ELR (cell line): ENCODE measurements at places on chromosomes 3 and 15.
A peak's percentile ranks its signal among the peaks of the same experiment; 100 is the strongest.

DNA sequence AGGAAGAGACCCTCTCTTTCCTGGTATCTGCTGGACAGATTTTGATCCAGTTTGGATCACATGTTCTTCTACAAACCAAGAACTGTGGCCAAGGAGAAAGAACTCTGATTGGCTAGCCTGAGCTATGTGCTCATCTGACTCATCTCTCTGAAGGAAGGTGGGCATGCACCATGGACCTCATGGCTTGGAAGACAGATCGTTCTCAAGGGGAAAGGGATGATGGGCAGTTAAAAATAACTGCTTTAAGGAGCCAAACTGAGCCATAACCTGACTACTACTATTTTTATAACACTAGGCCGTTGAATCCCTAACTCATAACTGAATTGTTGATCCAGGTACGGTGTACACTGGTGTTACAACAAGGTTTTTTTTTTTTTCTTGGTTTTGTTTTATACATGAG, 112.4 kb downstream of the B3GALNT1 start:
- no peak for DNase-seq

GRCh38 chr3:83500422-83500821, 1458.4 kb upstream of the CADM2 start:
- no peak for DNase-seq

- no peak for DNase-seq
Observed at GRCh38 chr15:73293773-73294172, 75.0 kb downstream of the HCN4 start.

DNA sequence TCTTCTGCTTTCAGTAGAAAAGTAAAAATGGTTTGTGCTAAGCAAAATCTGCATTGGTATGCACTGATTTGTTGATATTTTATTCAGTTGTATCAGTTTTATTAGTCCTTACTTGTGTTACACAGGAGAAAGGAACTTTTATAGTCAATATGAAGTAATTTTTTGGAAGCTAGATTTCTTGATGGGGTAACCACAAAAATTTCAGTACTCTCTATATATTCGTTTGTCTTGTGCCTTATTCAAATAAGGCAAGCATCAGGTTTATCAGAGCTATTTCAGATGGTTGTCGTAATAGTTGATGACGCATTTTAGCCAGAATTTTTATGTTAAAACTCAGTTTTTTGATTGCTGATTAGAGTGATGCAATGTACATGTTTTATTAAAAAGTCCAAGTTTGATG, 50.7 kb upstream of the NIPA1 start:
- DNase-seq: peak; percentile 25

GRCh38 chr15:101612676-101613075, 39.5 kb downstream of the TM2D3 start:
- DNase-seq: no peak

DNA sequence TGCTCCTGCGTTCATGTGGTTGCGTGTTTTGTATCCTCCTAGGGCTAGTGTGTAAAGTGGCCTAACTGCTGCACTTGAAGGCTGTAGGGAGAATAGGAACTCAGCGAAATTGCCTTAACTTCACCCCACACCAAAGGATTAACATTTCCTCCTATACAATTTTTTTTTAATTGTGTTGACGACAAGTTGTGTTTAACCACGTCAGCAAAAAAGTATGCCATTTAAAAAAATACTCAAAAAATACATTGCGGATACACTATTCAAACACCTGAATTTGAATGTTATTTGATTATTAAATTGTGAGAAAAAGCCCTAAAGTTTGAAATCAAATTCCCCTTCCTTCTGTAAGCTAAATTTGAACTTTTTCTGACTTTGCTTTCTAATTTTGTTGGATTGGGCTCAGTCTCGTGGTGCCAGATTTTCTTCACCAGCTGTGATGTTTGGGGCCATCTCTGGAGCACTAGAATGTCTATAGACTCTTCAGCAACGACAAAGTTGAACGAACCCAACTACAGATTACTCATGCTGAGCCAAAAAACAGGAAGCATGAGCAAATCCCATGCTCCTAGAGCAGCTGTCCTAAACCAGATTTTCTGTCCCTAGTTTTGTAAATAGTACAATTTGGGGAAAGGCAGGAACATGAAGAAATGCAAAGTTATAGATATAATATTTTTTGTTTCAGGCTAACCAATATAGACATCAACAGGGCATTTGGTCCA, 8.1 kb upstream of the SLC9A9 start:
- DNase-seq: no peak

DNA sequence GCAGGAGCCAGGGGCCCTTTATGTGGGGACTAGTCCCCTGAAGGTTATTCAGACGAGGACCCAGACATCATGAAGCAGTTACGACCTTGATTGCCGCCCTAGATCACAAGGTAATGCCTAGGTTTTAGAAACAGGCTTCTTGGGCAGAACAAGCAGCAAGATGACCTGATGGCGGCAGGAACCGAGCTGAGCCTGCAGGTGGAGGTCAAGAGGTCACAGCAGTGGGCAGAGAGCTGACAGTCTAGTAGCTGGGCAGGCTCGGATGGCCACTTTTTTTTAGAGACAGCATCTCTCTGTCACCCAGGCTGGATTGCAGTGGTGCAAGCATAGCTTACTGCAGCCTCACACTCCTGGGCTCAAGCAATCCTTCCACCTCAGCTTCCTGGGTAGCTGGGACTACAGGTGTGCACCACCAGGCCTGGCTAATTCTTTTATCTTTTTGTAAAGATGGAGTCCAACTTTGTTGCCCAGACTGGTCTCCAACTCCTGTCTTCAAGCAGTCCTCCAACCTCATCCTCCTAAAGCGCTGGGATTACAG, 83.5 kb upstream of the ABHD17C start:
- no peak for DNase-seq

GRCh38 chr3:100104442-100104798, 9.9 kb downstream of the FILIP1L start:
- DNase-seq: no peak

DNA sequence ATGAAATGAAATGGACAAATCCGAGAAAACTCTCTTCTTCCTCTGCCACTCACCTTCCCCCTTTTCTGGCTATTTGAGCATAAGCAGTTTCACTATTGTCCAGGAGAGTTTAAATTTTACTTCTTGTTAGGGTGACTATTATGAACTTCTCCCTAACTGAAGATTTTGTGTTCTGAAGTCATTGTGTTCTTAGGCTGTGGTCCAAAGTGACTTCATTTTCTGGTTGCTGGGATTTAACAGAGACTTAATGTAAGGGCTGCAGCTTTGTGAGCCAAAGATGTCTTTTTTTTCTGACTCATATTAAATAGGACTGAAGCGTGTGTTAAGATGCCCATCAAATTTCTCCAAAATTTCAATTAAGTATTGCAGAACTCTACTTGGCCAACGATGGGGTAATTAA, 46.5 kb upstream of the FSTL1 start:
- peak; percentile 93 for DNase-seq

DNA sequence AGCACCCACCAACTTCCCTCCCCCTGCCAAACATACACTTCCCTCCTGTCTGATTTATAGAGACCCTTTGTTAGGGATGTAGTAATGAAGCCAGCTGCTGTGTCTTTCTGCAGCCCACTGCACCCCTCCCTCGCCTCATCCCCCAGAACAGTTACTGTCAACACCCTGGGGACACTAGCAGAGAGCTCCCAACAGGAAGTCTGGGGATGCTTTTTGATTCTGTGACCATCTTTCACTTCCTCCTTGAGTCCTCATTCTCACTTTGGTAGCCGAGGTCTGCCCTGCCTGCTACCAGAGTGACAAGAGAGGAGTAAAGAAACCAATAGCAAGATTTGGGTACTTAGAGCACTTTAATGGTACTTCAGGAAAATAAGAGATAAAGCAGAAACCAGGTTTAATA, 201.6 kb downstream of the SATB1 start:
- no peak for DNase-seq

- no peak for DNase-seq
Observed at GRCh38 chr3:56754741-56755417, 46.9 kb downstream of the ARHGEF3 start.

DNA sequence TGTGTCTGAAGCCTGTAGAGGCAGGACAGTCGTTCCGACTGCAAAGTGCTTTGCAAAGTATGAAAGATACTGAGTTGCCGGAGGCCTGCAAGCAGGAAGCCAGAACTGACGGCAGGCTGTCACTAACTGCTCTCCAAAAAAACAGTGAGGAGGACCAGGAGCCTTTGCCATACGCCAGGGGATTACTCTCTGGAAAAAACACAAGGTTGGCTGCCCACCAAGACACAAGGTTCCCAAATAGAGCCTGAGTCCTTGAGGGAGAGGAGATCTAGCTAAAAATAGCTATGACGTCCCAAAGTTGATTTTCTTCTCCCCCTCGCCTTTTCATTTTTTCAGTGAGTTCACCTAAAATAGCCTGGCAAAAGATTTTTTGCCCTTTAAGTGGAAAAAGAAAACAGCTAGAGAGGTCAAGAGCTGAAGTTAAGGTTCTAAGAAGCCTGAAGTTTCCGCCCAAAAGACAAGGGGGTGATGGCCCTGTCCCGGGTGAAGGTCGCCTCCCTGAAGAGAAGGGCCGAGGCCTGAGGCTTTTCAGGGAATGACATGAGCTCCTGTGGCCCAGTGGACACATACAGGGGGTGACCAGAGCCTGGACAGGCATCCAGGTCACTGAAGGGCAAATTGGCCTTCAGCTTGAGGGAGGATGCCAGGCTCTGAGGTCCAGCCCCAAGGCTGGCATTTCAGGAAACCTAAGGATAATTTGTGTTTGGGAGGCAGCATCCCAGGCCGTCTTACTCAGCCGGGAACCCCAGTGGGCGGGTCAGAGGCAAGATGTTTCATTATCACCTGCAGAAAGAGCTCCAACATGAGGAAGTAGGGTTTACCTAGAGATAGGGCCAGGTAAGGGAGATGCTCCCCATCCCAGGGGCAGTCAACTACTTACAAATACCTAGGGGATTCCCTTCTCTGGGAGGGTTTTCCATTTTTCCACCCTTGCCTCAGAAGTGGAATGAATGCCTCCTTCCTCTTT, 44.9 kb upstream of the DGKG start:
- DNase-seq: no peak

DNA sequence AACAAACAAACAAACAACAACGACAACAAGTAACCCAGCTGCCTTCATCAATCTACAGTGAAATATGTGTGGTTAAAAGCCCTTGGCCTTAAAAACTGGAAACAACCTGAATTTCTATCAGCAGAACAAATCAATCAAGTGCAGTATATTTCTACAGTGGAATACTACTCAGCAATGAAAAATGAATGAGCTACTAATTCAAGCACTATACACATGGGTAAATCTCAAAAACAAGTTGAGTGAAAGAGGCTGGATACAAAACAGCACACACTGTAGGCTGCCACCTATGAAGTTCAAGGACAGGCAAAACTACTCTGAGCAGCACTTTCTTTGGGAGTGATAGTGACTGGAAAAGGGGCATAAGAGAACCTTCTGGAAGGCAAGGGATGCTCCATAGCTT, 395.5 kb upstream of the PROK2 start:
- DNase-seq: no peak

DNA sequence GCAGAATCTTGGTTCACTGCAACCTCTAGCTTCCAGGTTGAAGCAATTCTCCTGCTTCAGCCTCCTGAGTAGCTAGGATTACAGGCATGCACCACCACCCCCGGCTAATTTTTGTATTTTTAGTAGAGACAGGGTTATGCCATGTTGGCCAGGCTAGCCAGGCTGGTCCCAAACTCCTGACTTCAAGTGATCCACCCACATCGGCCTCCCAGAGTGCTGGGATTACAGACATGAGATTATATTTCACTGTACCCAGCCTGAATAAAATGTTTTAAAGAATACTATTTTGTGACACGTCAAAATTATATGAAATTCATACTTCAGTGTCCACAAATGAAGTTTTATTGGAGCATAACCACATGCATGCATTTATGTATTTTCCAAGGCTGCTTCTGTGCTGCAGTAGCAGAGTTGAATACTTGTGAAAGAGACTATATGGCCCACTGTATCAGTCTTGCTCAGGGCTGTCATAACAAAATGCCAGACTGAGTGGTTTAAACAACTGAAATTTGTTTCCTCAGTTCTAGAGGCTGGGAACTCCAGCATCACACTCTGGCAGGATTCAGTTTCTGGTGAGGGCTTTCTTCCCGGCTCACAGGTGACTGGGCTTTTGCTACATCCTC, 77.2 kb downstream of the PRTG start:
- DNase-seq: no peak

GRCh38 chr15:76217882-76218217, 93.4 kb downstream of the ETFA start:
- no peak for DNase-seq

GRCh38 chr15:98938799-98939198, 68.8 kb downstream of the PGPEP1L start:
- DNase-seq: no peak

DNA sequence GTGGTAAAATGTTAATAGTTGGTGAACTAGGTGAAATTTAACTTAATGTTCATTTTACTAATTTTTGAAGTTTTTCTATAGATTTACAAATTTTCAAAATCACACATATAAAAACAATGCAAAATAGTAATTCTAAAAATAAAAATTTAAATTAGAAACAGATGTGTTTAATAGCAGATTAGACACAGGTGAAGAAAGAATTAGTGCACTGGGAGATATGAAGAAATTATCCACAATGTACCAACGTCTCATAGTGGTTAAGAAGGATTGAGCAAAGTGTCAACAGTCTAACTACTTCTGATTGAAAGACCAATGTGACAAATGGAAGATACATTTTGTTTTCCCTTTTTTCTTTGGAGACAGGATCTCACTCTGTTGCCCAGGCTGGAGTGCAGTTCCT, 26.5 kb downstream of the SPG11 start:
- DNase-seq: no peak

DNA sequence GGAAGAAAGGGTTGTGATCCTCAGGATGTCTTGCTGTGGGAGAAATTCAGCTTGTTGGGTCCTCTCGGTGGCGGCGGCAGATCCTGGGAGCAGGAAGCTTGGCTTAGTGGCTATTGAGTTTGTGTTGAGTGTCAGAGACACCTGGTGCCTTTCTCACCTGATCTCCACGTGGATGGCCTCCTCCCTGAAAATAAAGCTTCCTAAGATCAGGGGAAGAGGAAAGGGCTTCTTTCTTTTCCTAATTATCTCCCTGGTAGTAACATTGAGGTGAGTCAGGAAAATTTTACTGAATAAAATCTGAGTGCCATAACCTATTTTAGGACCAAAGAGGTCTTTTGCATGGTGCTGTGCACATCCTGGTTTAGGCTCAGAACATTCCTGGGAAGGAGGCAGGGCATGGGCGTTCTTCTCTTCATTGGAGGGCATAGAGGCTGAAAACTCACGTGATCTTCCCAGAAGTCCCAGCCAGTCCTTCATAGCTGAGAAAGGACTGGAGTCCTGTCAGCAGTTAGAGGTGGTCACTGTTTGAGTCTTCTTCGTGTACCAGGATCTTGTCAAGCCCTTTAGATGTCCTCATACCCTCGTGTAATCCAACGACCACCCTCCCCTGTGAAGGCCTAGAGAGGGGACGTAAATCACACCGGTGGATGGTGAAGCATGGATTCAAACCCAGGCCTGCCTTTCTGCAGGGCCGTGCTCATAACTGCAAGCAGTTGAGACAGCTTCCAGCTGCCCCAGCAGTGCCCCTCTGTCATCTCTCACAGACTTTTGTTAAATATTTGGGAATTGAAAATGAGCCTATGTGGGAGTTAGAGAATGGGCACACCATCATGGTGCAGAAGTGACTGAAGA, 1.1 kb downstream of the CMTM8 start:
- DNase-seq: no peak
